Caudate nucleus (tissue), 63 donors: ENCODE measurements at places on chromosomes 12 and 14.

DNA sequence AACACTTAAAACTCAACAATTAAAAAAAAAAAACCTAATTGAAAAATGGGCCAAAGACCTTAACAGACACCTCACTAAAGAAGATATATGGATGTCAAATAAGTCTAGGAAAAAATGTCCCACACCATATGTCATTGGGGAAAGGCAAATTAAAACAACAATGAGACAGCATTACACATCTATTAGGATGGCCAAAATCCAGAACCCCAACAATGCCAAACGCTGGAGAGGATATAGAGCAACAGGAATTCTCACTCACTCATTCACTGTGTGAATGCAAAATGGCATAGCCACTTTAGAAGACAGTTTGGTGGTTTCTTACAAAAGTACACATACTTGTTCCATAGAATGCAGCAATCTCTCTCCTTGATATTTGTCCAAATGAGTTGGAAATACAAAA is 173.7 kb downstream of the SLC25A21 start:
- DNase-seq, result no peak

GRCh38 chr12:11876307-11876706 is 194.4 kb upstream of the BCL2L14 start:
- DNase-seq, result no peak

DNA sequence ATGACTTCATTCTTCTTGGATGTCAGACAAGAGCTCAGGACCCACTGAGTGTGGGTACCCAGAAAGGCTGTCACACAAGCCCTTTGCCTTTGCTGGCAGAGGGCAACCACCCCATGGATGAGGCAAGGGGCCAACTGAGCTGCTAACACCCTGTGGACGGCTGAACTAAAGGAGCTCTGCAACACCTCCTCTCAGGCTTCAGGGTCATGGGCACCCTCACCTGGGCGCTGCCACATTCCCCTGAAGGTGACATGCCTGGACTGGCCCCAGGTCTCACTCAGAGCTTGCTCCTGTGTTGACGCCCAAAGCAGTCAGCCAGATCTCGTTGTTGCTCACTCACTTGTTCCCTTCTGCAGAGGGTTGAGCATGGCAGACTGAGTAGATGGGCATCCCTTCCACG is 336.8 kb upstream of the TMEM132C start:
- no peak for DNase-seq

DNA sequence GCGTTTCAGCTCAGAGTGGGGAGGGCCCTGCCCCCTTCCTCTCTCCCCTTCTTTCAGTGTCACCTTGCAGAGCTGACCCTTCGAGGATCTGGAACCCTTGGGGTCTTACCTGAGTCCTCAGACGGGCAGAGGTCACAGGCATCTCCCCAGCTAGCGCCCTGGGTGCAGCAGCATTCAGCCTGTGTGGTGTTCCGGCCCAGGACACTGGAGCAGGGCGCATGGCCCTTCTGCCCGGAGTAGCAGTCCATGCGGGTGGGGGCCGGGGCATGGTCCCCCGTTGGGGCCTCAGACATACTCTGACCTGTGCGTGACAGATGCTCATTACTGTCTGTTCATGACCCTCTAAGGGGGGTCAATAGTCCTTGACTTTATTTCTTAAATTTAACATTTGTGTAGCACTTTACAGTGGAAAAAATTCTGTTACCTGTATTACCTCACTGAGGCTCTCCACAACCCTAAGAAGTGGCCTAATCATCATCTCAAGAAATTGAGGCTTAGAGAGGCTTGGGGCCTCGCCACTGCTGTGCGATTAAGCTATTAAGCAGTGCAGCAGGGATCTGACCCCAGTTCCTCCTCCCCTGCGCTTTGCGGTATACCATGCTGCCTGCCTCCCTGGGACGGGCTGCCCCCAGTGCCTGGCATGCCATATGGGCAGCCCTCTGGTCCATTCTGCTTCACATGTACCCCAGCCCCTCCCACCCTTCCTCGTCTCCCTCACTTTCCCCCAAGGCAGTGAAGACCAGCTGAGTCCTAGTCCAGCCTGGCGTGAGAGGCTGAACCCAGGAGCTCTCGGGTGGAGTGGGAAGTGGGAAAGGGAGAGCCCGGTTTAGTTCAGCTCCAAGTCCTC is 11.5 kb downstream of the ISCA2 start:
- no peak for DNase-seq

- no peak for DNase-seq
These were observed 9.8 kb downstream of the CHGA start for GRCh38 chr14:92932448-92933395.

- DNase-seq, result no peak
These were observed 13.2 kb upstream of the SLC41A2 start for GRCh38 chr12:104971306-104971705.

DNA sequence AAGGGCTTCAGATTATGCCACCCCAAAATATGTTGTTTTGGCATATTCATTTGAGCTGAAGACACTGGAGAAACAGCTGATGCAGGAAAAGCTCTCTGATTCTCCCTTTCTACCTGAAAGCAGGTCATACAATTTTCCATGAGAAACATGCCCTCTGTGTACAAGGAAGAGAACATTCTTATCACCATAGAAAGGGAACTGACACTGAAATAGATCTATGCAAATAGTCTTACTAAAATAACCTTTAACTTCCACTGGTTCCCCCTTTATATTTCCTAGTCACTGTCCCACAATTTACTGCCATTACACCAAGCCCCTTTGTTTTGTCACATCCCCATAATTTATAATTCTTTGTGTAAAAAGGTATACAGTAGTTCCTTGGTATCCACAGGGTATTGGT is 9.6 kb upstream of the PHC1 start:
- no peak for DNase-seq

DNA sequence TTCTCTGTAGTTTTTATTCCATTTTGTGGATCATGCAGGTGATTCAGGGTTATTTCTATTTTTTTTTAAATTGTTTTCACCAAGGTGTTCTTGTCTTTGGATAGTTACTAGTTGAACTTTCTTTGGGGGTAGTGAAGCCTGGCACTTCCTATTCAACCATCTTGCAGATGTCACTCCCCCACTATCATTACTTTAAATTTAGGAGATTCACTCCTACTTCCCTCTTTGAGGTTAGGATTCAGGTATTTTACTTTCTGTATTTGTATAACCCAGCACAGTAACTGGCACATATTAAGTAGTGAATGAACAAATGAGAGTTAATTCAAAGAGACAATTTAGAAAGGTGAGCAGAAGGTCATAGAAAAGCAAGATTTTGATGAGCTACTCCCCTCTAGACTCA is 255.6 kb downstream of the ATP23 start:
- no peak for DNase-seq

DNA sequence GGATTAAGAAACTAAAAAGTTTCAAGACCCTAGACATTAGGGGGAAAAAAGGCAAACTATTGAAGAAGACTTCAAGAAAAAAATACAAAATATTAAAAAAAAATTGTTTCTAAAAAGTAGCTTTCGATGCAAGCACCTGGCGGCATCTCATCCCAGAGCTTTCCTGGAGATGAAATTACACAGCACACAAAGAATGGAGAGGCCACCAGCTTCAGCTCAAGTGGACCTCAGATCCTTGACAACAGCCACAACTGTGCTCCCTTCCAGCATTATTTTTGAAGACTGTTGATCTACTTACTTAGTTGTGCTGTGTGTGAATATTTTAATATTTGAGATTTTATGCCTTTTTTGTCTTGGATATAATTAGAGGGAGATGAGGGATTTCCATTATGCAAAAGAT is 479.0 kb downstream of the GLT1D1 start:
- DNase-seq, result no peak

DNA sequence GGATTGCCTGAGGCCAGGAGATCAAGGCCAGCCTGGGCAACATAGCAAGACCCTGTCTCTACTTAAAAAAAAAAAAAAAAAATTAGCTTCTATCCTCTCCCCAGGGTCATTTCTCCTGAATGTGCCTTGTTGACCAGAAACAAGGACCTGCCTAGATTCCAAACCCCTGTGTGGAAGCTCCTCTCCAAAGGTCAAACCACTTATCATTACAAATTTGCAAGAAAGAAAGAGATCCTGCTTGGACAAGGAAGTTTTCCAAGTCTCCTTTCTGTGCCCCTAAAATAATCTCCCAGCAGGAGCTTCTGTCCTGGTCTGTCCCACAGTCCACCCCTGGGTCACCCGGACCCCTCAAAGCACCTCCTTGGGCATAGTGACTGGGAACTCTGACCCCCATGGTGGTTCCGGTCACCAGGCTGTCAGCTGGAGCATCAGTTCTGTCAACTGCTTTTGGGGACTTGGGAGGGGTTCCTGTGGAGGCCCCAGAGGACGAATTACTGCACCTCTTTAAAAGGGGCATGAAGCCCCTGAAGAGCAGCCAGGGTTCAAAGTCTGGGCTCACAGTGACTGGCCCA is 38.4 kb downstream of the ACTN1 start:
- no peak for DNase-seq

GRCh38 chr14:77124345-77125280 is 17.0 kb downstream of the ZDHHC22 start:
- DNase-seq, result peak; percentile 71

- DNase-seq, result no peak
These were observed 96.1 kb downstream of the PLXNC1 start for GRCh38 chr12:94244165-94245133.

DNA sequence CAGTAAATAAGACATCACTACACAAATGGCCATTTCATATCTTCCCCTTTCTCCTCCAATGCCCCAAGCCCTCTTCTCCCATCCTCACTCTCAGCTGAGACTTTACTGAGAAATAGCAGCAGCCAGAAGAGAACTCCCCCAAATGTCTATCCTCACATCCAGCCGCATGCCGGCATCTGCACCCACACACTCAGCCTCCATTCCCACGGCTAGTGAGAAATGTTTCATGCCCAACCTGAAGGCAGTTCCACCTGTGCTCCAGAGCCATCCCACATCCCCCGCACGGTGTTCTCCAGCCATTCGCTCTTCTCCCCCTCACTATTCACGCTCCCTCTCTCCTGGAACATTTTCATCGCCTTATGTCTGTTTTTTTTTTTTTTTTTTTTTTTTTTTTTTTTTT is 208.7 kb upstream of the DIO3 start:
- no peak for DNase-seq

DNA sequence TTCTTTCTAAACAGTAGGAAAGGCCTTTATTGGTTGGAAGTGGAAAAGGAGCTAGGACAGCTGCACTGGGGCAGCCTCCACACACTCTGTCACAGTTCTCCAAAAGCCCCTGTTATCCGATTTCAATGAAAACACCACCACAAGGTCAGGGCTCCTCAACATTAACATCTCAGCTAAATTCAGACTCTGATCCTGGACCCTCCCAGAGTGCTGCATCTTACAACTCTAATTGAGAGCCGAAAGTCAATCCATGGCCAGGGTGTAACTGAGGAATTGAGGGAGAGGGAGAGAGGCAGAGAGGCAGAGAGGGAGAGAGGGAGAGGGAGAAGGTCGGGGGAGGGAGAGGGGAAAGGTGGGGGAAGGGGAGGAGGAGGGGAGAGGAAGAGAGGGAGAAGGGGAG is 32.1 kb downstream of the DICER1 start:
- no peak for DNase-seq

DNA sequence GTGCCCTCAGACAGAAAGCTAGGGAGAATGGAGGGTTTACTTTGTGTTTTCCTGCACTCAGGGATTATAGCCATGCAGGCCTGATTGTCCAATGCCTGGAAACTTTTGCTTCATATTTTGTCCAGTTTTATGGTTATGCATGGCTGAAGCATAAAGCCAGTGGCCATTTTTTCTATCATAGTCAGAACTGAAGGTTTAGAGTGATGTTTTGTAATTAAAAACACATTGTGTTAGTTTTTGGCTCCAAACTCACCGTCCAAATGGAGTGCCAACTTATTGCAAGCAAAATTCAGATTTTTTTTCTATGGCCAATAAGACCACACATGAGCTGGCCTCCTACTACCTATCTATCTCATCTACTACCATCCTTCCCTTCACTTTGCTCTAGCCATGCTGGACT is 40.2 kb upstream of the ATP2B1 start:
- DNase-seq, result no peak
